ENCODE measurements at places on chromosomes 1 and 21.

- DNase-seq: no peak
Measured at GRCh38 chr1:31371121-31371959, 1.5 kb downstream of the FABP3 start.

- DNase-seq: no peak
Measured at GRCh38 chr1:59506952-59507351, 210.1 kb downstream of the FGGY start.

DNA sequence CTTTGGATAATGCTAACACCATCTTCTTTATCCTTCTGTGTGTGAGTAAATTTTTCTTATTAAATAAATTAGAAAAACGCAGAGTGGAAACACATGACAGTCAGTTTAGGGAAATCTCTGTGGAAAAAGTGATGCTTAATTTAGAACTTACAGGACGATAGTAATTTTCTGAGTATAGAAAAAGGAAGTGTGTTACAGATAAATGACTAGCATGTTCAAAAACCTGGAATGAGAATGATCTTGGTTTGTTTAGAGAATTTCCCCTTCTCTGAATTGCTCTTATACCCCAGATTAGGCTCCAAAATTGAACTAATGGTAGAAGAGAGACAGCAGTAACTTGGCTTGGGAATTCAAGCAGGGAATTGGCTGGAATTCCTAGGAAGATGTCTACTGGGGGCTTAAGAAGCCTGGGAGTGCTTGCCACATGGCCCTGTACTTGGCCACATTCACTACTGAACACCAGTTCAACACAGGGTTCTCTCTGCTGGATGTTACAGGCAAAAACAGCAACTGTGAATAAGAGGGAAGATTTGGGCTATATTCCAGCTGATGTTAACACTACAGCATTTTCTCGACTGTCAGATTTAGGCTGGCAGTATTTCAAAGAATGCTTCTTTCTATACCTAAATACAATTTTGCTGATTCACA is 1004.2 kb downstream of the TTLL7 start:
- peak; percentile 1 for DNase-seq

DNA sequence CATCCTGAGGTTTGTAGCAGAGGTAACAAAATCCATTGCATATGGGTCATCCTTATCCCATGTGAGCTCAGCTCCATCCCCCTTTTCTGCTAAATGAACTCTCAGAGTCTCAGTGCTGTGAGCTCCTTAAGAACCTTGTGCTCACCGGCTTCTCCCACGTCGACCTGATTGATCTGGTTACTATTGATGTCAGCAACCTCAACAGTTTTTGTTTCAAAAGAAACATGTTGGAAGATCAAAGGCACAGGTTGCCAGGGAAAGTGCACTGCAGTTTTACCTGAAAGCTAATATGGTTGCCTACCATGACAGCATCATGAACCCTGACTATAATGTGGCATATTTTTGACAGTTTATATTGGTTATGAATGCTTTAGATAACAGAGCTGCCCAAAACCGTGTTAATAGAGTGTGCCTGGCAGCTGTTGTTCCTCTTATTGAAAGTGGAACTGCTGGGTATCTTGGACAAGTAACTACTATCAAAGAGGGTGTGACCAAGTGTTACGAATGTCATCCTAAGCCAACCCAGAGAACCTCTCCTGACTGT is 131.4 kb downstream of the HS2ST1 start:
- no peak for DNase-seq

DNA sequence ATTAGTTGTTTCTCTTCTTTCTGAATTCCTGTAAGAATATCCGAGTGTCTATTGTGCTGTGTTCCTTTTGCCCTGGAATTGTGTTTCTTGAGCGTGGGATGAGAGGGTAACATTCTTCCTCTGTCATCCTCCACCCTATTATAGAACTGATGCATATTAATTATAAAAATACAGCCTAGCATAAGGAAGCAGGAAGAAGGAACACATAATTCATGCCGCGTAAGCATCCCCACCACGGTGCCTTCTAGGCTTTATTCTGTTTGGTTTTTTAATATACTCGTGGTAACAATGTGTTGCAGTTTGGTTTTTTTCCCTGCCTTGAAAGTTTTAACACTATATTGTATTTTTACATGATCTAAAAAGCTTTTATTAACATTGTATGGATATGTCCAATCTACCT is 65.7 kb downstream of the GALNT2 start:
- DNase-seq: no peak

DNA sequence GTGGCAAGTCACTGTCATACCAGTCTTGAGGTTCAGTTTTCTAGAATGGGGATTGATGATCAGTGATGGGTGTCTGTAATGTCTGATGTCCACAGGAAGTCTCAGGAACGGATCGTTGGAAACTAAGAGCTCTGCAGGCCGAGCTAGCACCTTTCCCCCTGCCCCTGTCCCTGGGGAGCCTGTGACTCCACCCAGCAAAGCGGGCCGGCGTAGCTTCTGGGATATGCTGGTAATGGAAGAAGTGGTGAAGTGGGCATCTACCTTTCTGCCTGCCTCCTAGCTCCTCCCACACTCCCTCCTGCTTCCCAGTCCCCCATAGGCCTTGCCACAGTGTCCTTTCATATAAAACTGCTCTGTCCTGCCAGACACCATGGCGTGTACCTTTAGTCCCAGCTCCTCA is 13.4 kb downstream of the HYI start:
- DNase-seq: no peak

- no peak for DNase-seq
Measured at GRCh38 chr1:115491298-115492018, 150.3 kb upstream of the VANGL1 start.

- no peak for DNase-seq
Measured at GRCh38 chr21:39345440-39345839, 3.4 kb downstream of the HMGN1 start.

- DNase-seq: peak; percentile 1
Measured at GRCh38 chr1:46806196-46807020, 7.6 kb downstream of the CYP4B1 start.
